ENCODE measurements at places on chromosomes 6 and 20.

- no peak for DNase-seq
Measured at GRCh38 chr20:20181322-20181721, 129.0 kb downstream of the CFAP61 start.

- no peak for DNase-seq
Measured at GRCh38 chr20:47011984-47012383, 117.3 kb downstream of the EYA2 start.

DNA sequence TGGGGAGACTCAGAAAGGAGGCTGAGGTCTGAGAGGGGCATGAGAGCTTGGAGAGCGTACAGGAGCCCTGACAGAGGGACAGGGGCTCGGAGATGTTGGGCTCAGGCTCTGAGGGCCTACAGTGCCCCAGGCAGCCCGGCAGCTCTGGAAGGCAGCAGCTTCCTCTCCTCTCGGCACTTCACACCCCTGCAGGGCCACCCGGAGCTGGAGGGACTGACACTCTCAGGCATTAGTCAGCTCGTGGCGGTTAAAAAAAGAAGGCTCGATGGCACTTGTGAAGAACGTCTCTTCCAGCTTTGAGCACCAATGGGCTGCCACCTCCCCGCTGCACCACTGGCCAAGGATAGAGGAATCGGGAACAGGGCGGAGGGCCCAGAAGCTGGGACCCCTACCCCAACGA is 62.6 kb upstream of the SIRPA start:
- no peak for DNase-seq

DNA sequence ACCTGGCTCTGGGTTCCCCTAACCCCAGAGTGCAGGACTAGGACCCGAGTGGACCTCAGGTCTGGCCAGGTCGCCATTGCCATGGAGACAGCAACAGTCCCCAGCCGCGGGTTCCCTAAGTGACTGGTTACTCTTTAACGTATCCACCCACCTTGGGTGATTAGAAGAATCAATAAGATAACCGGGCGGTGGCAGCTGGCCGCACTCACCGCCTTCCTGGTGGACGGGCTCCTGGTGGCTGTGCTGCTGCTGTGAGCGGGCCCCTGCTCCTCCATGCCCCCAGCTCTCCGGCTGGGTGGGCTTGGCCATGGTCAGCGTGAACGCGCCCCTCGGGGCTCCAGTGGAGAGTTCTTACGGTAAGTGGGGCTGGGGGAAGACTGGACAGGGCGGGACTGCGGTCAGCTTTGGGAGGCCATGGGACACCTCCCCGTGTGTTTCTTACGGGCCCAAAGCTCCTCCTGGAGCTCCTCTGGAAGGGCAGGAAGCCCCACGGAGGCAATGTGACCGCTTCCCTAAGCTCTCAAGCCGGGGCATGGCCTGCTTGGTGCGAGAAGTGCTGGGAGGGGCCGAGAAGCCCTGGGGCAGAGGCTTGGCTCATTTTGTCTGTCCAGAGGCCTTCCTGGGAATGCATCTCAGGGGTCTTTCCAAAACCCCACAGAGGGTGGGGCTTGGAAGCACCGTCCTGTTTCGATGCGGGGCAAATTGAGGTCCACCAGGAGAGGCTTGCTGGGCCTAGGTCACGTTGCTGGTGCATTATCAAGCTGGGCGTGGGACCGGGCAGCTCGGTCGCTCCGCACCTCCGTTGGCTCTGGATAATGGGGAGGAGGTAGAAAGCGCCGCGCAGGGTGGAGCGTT is at the start of gene HNF4A:
Gene HNF4A (plus strand): TSS at position 202 of the 855 bp plus-strand sequence. CDS start 106 bp downstream, at position 308.
- DNase-seq, result no peak

DNA sequence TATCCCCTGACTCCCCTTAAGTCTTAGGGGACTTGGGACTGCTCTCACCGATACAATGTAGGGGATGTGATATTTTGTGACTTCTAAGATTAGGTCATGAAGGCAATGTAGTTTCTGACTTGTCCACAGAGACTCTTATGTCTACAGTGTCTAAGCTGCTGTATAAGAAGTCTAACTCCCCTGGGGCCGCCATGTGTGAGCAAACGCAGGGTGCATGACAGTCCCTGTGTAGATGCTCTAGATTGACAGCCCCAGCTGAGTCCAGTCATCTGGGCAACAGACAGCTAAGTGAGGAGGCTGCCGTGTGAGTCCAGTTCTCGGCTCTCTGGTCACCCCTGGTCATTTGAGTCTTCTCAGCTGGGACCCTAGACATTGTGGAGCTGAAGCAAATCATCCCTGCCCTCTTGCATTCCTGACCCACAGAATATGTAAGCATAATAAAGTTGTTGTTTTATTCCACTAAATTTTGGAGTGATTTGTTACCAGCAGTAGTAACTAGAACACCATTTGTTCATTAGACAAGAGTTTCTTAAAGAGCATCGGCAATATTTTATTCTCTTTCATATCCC is 743.3 kb upstream of the CHD6 start:
- no peak for DNase-seq

DNA sequence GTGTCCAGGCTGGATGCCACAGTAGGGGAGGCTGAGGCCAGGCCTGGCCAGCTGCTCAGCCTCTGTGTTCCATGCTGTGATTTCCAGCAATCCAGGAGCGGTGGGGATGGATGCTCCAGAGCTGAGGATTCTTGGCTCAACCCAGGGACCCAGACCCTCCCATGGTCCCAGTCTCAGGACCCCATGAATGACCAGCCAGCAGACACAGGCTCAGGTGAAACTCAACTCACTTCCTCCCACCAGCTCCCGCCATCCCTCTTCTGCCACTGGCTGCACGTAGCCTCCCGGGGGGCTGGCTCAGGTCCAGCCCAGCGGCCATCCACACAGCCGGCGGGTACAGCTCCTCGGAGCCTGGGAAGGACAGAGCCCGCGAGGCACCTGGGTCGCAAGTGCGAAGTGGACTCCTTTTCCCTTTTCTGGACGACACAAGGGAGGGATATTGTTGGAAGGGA is 54.5 kb upstream of the DACT2 start:
- DNase-seq, result no peak

- no peak for DNase-seq
Measured at GRCh38 chr20:38354227-38354626, 7.9 kb downstream of the LBP start.

DNA sequence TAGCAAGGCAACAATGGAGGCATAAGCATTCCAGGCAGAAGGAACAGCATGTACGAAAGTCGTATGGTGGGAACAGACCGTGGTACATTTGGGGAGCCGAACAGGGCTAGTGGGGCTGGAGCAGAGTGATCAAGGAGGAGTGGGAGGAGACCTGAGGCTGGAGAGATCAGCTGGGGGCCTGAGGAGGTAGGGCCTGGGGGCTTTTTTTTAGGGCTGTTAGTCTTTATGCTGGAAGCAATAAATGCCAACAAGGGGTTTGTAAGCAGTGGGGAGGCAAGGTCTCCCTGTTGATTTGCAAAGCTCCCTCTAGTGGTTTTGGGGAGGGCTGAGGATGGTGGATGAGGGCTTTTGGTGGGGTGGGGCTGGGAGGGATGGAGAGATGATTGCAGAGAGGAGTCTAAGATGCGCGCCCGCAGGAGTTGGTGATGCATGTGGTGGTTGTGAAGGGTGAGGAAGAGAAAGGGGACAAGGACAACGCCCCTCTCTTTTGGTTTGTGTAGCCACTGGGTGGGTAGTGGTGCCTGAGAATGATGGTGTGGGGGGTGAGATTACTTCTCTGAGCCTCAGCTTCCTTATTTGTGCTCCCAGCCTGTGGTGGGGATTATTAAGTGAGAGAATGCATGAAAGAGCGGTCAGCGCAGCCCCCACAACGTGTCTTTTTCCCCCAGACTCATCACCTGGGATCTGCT is 74.1 kb upstream of the TOX2 start:
- no peak for DNase-seq

- no peak for DNase-seq
Measured at GRCh38 chr20:31842471-31843157, 2.8 kb downstream of the FOXS1 start.

- DNase-seq, result no peak
Measured at GRCh38 chr6:156839591-156840001, 62.4 kb downstream of the ARID1B start.

GRCh38 chr6:149224399-149224798 is 93.1 kb upstream of the TAB2 start:
- no peak for DNase-seq

GRCh38 chr6:168390749-168391420 is 50.1 kb upstream of the SMOC2 start:
- DNase-seq, result no peak

DNA sequence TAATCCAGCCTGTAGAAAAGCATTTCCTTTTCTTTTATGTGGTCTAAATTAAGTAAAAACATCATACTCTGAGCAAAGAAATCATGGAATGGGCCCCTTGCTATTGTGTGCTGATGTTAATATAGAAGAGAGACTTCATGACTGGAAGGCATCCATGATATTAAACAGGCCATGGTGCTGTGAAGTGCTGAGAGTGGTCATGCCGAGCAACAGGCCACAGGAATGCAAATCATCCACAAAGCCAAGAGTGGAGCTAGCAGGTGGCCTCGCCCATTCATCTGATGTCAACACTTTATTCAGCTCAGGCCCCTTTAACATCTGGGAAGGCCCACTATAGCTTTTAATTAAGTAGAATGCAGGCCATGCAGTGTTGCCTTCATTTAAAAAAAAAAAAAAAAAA is 115.2 kb upstream of the HMGCLL1 start:
- no peak for DNase-seq

DNA sequence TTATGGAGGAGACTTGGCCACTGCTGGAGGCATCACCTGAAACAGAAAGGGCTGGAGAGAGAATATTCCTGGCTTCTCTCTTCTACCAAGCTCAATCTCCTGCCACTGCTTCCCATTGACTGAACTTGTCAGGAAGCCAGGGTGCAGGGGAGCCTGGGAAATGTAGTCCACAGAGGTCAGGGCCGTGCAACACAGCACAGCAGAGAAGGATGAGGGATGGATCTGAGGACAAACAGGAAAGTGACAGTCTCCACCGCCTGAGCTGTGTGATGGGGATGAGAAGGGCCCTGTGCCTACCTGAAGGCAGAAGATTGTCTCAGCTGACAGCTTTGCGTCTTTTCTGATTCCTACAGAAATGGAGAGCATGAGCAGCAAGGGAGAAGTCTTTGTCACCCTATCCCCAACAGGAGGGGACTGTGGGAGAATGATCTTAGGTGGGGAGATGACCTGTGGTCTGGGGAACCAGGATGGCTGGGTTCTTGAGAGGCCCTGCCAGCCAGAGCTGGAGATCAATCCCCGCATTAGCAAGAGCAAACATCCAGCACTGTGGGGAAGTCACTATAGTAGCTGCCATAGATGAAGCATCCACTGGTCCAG is 114.2 kb downstream of the SNX5 start:
- DNase-seq, result no peak

Data from effector CD4-positive, alpha-beta T cell (primary cell).